ENCODE measurements at places on chromosomes 7 and 10.

GRCh38 chr10:107687701-107688100 is 523.2 kb upstream of the SORCS1 start:
- DNase-seq, result peak; percentile 28

- DNase-seq, result peak; percentile 60
These were observed 1.8 kb downstream of the GDI2 start for GRCh38 chr10:5811387-5811821.

DNA sequence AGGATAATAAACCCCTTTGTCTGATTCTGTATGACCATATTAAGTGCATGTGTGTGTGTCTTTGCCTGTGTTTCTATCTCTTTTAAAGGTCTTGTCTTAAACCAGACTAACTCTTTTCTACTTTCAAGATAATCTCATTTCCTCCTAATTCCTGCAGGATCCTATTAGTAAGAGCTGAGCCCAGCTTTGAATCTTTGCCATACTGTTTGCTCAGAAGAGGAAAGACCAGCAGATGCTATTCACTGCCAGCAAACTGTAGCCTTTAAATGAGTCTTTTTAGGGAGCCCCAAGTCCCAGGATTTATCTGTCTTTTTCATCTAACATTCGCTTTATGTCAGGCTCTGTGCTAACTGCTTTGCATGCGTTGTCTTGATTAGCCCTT is 2.9 kb downstream of the GPR158 start:
- no peak for DNase-seq

GRCh38 chr7:105766421-105767073 is 109.9 kb downstream of the ATXN7L1 start:
- no peak for DNase-seq

GRCh38 chr10:119542357-119542987 is at the start of gene RGS10:
TSS of gene RGS10 (minus strand) at chr10:119542719. CDS start at chr10:119542638, 81 bp downstream.
- peak; percentile 71 for DNase-seq

DNA sequence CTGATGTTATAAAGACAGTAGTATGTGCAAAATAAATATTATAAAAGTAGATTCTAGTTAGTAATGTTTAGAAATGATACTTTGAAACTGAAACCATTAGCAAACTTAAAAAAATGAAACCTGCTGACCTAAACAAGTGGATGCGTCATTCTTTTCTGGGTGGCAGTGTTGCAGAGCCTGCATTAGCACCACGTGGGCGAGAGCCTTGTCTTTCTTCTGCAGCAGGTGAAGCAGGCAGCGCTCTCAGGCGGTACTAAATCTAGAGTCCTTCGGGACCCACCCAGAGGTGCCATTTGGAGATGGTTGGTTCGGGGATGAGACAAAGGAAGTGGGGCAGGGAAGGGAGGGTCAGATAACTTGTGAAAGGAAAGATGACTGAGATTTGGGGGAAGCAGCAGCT is 759.1 kb upstream of the IGFBP3 start:
- peak; percentile 16 for DNase-seq

GRCh38 chr7:1769286-1770200 is 99.5 kb downstream of the ELFN1 start:
- DNase-seq, result no peak

DNA sequence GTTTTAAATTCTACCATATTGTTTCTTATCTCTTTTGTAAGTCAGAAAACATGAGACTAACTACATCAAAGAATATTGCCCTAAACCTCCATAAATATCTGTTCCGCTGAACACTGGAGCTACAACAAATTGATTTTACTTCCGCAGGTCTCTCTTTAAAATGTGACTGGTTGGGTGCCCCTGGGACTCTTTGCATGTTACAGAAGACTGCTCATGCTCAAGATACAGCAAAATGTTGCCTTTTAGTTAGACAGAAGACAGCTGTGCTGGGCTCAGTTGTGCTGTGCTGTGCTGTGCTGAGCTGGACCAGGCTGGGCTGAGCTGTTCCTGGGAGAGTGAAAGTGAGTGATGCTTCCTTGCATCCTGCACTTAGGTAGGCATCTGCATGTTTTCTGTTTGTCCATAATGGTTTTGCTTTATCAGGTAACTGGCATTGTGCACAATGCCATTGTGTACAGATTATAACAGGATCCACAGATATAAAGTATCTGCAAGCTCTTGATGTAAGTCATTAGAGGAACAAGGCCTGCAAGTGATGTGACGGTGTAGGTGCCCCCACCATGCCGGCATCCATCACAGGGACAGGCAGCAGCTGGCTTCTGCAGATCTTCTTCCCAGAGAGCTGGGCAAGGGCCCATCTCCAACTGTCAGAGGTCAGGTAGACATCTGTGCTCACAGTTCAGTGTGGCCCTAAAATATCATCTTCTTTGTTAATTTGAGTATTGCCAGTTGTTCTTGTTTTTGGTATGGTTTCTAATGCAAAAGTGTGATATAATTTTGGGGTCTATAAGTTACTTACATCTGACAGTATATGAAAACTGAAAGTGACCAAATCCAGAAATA is 972.5 kb upstream of the CELF2 start:
- DNase-seq, result no peak

GRCh38 chr7:131819891-131820290 is 263.5 kb upstream of the PODXL start:
- DNase-seq, result no peak

GRCh38 chr10:59895629-59896116 is 10.7 kb downstream of the CCDC6 start:
- DNase-seq, result no peak

- no peak for DNase-seq
These were observed 7.8 kb upstream of the COMMD3 start for GRCh38 chr10:22308390-22308789.

- DNase-seq, result no peak
These were observed at the start of gene RAMP3 for GRCh38 chr7:45157653-45158401. TSS of gene RAMP3 (plus strand) at chr7:45157791. CDS start at chr7:45157829, 38 bp downstream.

DNA sequence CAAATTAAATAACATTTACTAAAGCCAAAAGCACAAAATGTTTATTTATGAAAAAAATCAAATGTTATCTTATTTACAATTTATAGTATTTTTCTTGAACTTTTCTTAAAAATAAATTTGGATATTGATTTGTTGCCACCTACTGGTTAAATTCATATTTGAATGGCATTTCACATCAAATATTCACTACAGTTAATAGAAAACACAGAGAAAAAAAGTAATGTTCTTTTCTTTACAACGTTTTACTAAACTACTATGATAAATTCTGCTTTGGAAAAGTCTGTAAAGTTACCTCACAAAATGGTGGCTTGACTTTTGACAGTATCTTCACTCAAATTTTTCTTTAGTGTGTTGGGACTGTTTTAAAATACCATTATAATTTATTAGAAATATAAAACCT is 52.7 kb downstream of the SRPK2 start:
- peak; percentile 14 for DNase-seq

DNA sequence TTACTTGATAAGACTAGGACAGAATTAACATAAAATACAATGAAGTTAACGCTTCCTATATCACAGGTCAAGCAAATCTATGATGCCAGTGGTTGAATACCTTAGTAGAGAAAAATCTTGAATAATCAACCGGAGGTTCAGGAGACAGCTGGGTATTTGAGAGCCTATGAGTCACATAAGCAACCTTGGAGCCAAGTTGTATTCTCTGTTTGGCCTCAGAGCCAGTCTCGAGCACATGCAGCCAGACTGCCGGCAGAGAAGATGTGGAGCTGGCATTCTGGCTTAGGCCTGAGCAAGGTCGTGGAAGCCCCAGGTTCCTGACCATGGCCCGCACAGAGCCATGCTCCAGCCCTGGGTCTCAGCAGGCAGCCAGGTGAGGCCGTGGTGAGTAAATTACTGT is 90.3 kb downstream of the FAM204A start:
- peak; percentile 5 for DNase-seq

DNA sequence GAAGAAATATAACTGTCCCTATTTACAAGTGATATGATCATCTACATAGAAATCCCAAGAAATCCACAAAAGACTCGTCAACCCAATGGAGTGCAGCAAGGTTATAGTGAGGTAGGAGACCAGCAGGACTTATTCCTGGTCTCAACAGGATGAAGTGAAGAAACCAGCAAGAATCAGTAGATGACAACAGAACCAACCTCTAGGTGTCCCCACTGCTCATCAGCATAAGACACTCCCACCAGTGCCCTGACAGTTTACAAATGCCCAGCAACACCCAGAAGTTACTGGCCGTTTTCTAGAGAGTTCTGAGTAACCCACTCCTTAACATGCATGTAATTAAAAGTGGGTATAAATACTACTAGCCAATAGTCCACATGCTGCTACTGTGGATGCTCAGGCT is 470.5 kb upstream of the LRRTM3 start:
- DNase-seq, result no peak

DNA sequence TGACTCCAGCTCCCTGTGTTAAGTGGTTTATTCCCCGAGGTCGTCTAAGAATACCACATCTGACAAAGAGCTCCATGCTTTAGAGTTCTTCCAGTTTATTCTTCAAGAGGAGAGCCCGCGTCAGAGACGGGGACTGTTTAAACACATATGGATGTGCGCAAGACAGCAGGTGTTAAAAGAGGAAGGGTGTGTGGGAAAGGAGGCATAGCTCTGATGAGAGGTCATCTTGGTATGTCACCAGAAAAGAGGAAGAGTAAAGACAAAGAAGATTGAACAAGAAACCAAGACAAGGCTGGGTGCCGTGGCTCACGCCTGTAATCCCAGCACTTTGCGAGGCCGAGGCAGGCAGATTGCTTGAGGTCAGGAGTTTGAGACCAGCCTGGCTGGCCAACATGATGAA is 258.7 kb downstream of the CCDC3 start:
- no peak for DNase-seq

- DNase-seq, result peak; percentile 17
These were observed 60.9 kb downstream of the SPOCK2 start for GRCh38 chr10:72027498-72027897.

- no peak for DNase-seq
These were observed 169.5 kb downstream of the SNX13 start for GRCh38 chr7:17770710-17771375.

GRCh38 chr10:99537086-99537988 is 4.6 kb downstream of the NKX2-3 start:
- no peak for DNase-seq

GRCh38 chr7:120114626-120115025 is 158.3 kb upstream of the KCND2 start:
- DNase-seq, result peak; percentile 4

- DNase-seq, result no peak
These were observed 51.6 kb upstream of the AQP1 start for GRCh38 chr7:30859940-30860496.

DNA sequence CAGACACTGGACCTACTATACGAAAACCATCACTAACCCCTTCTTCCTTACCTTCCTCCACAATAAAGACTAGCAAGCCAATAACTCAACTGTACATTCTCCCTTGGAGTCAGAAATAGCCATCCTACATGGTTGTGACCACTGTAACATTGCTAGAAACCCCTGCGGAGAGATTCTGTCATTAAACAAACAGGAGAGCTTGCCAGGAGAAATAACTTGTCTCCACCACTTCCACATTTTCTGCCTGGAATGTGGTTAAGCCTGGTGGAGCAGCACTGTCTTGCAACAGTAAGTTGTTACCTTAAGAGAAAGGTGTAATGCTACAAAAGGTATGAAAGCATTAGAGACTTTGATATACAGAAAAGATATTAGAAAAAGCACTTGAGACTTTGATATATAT is 45.8 kb downstream of the THSD7A start:
- no peak for DNase-seq

DNA sequence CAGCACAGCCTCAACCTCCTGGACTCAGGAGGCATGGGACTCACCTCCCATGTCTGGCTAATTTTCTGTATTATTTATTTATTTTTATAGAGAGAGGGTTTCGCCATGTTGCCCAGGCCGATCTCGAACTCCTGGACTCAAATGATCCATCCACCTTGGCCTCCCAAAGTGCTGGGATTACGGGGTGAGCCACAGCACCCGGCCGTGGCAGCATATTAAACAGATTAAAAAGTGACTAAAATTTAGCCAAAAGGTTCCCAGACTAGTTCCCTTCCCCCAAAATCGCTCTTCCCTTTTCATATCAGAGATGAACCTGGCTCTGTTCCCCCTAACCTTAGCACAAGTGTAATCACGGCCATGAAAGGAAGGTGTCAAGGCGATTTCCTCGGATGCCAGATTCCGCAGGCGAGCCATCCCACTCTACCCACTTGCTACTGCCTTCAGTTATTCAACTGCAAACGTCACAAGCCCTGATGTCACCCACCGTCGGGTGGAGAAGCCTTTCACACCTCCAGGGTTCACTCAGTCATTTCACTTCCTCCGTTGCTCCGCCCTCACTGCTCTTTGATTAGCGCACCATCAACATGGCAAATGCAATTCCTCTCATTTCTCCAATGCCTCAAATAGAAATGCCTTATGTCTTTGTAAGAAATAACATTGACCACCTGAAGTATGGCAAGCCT is 104.7 kb upstream of the RHEB start:
- DNase-seq, result no peak

GRCh38 chr7:155520114-155520513 is 26.2 kb downstream of the CNPY1 start:
- DNase-seq, result no peak

GRCh38 chr10:29730458-29730857 is 95.7 kb upstream of the SVIL start:
- DNase-seq, result no peak

DNA sequence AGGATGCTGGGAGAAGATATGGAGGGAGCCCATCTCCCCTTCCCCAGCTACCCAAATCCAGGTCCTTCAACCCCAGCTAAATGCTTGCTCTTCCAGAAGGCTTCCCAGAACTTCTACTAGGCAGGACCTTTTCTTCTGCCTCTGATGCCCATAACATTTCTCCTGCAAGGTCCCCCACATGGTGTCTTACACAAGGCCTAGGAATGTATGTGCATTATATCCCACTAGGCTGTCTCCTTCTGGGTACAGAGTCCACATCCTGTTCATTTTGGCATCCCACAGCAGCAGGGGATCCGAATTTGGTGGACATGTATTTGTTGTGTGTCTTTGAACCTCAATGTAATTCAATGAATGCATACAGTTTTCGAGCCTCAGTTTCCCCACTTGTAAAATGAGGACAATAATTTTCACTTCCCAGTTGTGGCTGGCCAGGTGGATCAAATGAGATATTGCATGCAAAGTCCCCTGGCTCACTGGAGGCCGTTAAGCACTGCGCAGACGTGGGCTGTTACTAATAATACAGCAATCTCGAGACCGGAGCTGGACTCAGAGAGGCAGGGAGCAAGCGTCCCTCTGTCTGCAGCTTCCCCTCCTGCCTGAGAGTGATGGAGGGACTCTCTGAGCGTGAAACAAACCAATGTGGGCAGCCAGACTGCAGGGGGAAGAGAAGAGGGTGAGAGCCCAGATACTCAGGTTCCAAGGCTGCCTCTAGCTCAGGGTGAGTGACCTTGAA is 18.6 kb upstream of the YWHAG start:
- DNase-seq, result no peak

GRCh38 chr10:95303535-95303934 is 12.7 kb upstream of the PDLIM1 start:
- peak; percentile 49 for DNase-seq

Data from RPMI7951 (cell line).